NCI-H187 (cell line): ENCODE measurements at places on chromosomes 11 and 22.

DNA sequence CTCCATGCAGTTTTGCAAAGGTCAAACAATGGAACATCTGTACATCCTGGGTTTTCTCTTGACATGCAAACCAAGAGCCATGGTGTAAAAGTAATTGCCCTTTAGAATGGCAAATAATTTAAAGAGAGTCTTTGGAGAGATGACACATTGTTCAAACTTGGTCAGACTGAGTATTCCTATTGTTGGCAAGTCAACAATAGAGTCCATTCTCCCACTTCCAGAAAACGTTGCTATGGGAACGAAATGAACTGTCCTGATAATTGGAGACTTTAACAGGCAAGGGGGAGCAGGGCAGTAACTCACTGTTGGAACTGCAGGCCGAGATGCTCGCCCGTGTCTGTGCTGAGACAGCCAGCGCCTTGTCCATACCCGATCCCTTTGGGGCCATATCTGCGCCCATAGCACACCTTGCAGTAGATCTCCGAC is 13.9 kb downstream of the CSRP3 start:
- no peak for DNase-seq

DNA sequence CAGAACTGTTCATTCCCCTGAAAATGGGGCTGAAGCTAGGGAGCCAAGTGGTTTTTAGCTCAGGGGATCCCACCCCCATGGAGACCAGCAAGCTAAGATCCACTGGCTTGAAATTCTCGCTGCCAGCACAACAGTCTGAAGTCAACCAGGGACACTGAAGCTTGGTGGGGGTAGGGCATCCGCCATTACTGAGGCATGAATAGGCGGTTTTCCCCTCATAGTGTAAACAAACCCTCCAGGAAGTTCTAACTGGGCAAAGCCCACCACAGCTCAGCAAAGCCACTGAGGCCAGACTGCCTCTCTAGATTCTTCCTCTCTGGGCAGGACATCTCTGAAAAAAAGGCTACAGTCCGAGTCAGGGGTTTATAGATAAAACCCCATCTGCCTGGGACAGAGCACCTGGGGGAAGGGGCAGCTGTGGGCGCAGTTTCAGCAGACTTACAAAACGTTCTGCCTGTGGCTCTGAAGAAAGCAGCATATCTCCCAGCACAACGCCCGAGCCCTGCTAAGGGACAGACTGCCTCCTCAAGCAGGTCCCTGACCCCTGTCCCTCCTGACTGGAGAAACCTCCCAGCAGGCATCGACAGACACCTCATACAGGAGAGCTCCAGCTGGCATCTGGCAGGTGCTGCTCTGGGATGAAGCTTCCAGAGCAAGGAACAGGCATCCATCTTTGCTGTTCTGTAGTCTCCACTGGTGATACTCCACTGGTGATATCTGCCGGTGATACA is 32.7 kb downstream of the GAB4 start:
- DNase-seq, result no peak

GRCh38 chr11:11620173-11620920 is 1.5 kb downstream of the GALNT18 start:
- no peak for DNase-seq

GRCh38 chr22:38766076-38766777 is 10.4 kb upstream of the SUN2 start:
- DNase-seq, result no peak

DNA sequence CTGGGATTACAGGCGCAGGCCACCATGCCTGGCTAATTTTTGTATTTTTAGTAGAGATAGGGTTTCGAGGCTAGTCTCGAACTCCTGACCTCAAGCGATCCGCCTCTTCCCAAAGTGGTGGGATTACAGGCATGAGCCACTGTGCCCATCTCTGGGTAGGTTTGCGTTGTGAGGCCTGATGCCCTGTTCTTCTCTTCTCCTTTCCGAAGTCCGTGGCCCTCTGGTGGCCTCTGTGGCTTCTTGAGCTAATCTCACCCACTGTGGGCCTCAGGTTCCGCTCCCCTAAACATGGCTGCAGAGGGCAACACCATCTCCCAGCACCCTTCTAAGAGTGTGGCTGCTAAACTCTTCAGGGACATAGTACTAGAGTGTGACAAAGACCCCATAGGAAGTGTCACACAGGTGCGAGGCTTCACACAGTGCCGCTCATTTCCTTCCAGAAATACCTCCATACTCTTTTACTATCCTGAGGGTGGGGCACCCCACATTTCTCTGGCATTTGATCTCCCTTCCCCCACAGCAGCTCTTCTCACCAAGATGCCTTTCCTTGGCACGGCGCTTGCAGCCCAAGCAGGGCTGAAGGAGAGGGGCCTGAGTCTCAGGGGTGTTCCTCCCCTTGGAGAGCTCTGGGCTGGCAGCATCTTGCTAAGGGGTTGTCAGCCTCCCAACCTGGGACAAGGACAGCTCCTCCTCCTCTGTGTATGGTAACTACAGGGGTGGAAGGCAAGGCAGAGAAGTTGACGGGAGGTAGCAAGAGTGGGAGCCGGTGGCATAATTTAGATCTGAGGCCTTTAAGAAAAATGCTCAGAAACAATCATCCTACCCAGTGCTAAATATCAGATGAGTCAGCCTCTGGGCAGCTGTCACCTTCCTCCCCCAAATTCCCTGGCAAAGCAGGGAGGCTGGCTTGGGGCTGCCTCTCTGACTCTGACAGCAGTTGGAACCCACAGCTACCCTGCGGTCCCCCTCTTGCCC is 6.1 kb downstream of the THY1 start:
- no peak for DNase-seq

GRCh38 chr11:104163100-104164027 is 583 bp downstream of the PDGFD start:
- DNase-seq, result no peak

DNA sequence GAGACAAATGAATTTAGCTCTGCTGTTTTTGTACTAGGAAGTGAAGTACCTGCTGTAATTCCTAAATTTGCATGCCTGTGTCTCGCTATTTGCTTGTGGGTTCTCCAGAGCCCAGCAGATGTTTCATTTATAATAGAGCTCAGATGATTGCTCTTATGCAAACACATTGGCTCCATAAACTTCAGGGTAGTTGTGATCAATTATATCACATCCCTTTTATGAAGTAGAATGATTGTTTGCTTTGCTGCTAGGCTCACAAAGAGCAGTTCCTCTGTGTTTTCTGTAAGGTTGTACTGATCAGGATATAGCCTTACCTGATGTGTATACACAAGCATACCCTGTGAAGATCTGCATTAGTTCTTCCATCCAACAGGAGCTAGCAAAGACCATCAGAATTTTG is 64.1 kb downstream of the C11orf87 start:
- peak; percentile 47 for DNase-seq

- no peak for DNase-seq
These were observed 8.3 kb downstream of the PLCB3 start for GRCh38 chr11:64259533-64260067.

- DNase-seq, result no peak
These were observed 111.5 kb downstream of the PKNOX2 start for GRCh38 chr11:125275905-125276618.

- DNase-seq, result no peak
These were observed 18.6 kb upstream of the EHF start for GRCh38 chr11:34602245-34602644.

- no peak for DNase-seq
These were observed 74.3 kb downstream of the BTBD10 start for GRCh38 chr11:13388741-13389140.

DNA sequence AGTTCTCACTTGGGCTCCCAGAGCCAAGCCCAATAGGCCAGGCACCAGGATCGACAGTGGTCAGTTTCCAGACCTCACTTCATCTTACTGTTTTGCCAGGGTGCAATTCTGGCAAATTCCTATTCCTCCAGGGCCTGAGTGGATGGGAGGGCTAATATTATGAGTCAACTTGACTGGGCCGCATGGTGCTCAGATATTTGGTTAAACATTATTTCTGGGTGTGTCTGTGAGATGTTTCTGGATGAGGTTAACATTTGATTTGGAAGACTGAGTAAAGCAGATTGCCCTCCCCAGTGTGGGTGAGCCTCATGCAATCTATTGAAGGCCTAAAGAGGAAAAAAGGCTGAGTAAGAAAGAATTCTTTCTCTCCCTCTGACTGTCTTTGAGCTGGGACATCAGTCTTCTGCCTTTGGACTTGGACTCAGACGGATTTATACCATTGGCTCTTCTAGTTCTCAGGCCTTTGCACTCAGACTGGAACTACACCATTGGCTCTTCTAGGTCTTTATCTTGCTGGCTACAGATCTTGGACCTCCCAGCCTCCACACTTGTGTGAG is 132.9 kb upstream of the ZBED5 start:
- no peak for DNase-seq

GRCh38 chr22:24005201-24005600 is at the start of gene GSTT4:
Gene GSTT4 (minus strand): TSS chr22:24005453. CDS start chr22:24005356, 97 bp downstream.
- no peak for DNase-seq

DNA sequence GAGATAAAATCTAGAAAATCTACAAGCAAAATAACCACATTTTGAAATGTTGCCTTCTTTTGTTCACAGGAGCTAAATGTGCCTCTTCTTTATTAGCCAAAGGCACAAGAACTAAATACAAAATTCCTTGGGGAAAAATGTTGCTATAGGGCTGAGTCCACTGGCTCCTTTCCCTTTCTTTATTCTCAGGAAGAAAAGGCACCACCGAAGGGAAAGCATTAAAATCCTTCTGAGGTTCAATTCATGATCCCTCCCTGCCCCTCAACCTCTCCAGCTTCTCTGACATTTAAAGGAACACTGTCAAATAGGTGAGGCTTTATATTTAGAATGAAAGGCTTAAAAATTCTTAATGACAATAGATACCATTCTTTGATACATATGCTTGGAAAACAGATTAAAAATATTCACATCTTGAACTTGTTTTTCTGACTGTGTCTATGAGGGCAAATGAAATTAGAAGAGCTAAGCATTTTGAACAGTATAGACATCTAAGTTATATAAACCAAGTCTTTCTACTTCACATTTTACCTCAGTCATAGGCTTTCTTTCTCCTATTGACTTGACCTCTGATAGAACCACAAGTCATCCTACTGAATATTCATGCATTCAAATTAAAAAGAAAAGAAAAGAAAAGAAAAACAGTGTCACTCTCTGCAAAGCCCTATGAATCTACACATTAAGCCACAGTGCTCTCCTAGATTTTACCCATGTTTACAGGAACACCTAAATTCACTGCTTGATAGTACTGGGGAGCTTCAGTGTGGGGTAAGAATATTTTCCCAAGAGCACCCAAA is 148.2 kb downstream of the MAML2 start:
- no peak for DNase-seq

DNA sequence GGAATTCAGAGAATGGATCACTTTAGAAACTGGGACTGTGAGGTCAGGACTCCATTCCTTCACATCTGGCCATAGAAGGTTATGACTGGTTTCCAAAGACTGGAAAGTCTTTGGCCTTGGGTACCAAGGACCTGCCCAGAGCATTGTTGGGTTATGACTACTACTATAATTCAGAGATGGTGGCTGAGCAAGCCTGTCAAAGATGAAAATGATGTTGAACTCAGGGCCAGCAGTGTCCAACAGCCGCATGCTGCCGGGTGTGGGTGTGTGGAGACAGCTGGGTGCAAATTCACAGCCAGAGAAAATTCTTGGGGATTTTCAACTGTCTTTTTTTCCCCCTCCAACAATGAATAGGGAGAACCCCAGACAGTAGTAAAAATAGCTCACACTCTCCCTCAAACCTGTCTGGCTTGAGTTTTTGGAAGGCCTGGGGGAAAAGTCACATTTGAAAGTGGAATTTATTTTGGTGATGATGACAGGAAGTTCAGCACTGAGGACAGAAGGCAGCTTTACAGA is 166.8 kb upstream of the NCAM1 start:
- DNase-seq, result no peak
